ENCODE measurements at places on chromosomes 11 and 22. TPM values are rescaled to one million over a fixed set of nuclear protein-coding genes. Genes with fewer than 3 reads are reported as not detected.

GRCh38 chr22:42282943-42283277 is 12.5 kb upstream of the TCF20 start:
- no peak for DNase-seq

DNA sequence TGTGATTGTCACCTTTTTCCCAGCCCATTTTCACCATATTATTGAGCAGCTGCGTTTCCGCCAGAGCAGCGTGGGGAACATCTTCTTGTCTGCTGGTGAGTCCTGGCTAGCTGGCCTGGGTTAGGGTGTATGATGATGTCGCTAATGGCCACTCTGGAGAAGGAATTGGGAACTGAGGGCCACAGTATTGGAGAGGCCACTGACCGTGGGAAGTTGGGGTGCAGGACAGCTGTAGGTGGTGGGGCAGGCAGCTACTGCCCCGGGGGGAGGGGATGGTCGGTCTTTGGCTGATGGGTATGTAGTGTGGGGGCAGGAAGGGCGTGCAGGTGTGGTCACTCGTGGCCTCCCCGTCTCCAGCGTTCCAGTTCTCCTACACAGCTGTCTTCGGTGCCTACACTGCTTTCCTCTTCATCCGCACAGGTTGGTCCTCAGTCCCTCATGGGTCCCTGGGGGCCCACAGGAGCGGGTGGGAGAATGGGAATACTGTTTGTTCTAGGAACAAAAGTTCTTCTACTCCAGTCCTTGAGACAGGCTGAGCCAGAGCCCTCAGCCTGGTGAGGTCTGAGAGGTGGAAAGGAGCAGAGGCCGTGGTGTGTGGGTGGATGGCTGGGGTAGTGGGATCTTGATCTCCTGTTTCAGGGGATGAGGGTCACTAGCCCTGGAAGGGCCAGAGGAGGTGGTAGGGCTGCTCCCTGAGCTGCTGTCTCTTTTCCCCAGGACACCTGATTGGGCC is 2.1 kb downstream of the RCE1 start:
- no peak for DNase-seq

DNA sequence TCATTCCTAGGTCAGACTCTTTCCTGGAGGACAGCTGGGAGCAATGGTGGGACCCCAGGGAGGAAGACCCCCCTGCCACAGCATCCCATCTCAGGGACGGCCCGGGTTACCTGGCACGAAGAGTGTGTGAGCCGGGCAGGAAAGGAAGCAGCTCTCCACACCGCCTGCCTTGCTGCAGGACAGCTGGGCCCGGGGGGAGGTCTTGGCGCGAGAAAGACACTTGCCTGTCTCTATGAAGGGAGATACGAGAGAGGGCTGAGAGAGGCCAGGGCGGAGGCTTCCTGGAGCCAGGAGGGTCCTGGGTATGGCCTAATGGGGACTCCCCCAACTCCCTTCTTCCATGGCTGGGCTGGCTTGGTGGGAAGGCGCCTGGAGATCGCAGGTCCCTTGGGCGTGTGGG is 36.1 kb upstream of the TTLL12 start:
- no peak for DNase-seq

- peak; percentile 26 for DNase-seq
Observed at GRCh38 chr11:69836401-69836800, 17.2 kb upstream of the FGF3 start.

- DNase-seq: no peak
Observed at GRCh38 chr22:36343070-36343719, 44.6 kb downstream of the MYH9 start.

DNA sequence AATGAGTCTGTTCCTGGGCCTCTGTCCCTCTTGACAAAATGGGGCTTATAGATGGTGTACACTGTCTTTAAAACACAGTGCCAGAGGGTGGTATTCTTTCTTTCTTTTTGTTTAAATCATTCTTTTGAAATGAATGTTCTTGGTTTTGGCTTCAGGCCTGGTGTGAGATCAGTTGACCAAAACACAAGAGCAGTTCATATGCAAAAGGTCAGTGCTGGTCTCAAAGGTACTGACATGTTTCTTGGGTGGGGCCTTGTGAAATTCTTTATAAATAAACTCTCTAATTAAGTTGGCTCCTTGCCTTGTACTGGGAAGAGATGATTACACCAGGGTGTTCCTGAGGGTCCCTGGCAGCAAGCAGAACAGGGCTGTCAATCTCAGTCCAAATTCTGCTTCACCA is 110.0 kb downstream of the FBXO7 start:
- DNase-seq: no peak

DNA sequence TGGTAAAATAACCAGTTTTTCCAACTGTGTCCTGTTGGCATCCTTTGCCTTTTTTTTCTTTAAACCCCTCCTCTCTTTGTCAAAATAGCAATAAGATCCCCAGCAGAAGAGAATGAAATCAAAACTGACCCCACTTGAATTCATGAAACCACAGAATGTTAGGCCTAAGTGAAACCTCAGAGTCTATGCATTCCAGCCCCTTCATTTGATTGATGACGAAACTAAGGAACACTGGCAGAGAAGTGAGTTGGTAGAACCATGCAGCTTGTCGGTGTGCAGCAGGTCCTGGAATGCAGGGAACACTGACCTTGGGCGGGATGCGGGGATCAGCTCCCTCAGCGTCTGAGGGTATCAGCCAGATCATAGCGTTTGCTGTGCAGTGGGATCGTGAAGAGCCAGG is 57.5 kb downstream of the GRK3 start:
- no peak for DNase-seq

DNA sequence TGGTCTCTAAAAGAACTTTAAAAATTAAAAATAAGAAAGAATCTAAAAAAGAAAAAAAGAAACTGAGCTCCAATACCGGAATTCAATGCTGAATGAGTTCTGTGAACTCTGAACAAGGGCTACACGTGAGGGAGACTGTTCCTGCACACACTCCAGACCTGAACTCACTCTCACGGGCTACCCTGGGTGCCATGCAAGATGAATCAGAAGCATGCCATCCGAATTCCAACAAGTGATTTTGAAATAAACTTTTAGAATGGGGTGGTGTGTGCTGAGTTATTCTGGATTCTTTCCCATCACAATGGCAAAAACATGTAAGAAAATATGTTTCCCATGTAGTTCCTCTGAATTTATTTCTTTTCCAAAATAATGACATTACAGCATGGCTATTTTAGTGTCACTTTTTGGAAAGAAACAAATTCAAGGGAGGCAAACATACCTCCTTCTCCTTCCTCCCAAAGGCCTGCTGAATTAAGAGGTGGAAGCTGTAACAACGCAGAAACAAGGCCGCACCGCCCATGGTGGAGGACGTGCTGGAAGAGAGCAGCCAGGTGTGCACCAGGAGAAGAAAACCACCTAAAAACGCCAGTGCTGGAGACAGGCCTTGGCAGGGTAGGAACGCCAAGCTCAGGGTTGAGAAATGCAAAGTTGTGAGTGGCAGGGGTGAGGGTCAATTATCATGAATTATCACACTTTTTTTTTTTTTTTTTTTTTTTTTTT is 63.2 kb upstream of the ARFGAP3 start:
- DNase-seq: no peak

- DNase-seq: no peak
Observed at GRCh38 chr22:38761202-38762162, 5.7 kb upstream of the SUN2 start.

- DNase-seq: no peak
Observed at GRCh38 chr22:37661160-37661924, 2.8 kb downstream of the PDXP start.

- DNase-seq: no peak
Observed at GRCh38 chr22:29343313-29343805, 27.9 kb upstream of the RASL10A start.

DNA sequence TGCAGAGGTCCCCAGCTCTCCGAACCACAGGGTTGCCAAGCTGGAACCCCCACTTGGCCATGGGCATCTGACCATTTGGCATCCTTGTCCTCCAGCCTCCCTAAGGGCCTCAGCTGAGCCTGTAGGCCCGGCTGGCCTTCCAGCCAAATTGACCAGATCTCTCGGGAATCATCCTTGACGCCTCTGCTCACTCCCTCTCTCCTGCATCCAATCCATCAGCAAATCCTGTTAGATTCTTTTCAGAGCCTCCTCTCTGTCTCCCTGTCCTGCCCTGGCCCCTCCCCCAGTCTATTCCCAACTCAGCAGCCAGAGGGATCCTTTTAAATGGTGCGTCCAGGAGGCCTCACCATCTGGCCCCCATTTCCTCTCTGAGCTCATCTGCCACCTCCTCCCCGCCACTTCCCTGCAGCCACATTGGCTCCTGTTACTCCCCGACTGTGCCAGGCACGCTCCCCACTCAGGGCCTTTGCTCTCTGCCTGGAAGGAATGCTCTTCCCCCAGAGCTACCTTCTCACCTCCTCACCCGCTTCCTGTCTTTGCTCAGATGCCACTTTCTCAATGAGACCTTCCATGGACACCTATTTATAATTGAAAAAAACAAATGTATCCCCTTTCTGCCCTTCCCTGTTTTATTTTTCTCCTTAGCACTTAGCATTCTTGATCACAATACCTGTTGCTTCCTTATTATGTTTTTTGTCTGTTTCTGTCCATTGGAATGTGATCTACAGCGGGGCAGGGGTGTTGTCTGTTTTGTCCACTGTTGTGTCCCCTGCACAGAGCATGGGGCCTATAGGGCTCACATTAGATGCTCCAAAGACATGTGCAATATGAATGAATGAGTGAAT is 78.1 kb downstream of the NFAM1 start:
- no peak for DNase-seq

DNA sequence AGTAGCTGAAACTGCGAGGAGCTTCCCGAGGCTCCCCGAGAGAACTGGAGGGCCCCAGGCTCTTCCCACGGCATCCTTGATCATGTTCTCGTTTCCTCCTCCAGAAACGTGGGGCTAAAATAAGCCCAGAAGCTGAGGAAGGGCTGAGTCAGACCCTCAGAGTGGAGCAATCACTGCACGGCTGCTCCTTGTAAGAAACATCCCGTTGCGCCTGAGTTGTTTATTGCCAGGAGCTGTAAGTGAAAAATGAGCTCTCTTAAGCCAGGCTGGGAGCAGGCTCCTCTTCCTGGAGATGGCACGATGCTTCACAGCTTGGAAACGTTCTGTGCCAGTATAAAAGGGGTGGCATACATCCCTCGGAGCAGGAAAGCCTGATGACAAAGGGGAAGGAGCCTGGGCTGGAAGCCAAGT is 47.3 kb upstream of the SYN3 start:
- DNase-seq: no peak

DNA sequence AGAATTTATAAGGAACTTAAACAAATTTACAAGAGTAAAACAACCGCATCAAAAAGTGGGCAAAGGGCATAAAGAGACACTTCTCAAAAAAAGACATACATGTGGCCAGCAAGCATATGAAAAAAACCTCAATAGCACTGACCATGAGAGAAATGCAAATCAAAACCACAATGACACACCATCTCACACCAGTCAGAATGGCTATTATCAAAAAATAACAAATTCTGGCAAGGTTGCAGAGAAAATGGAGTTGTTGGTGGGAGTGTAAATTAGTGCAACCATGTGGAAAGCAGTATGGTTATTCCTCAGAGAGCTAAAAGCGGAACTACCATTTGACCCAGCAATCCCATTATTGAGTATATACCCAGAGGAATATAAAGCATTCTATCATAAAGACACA is 866.8 kb upstream of the TENM4 start:
- no peak for DNase-seq

DNA sequence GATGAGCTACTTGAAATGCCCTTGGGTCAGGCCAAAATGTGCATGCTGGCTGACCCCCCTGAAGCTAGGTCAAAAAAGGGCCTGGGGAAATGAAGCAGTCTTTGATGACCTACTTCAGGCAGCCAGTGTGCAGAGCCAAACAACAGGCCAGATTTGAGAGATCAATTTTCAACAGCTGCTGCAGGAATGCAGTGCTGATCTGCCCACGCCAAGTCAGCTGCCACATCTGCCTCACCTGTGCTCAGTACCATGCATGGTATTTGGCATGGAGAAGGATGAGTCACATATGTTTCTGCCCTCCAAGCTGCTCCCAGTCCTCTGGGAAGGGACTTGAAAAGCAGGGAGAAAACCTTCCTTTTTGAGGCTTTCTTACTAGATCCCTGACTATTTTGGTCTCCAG is 35.8 kb downstream of the MTNR1B start:
- DNase-seq: no peak

HEPHL1 gene
- not detected for total RNA-seq

NLRP14 gene
- total RNA-seq: not detected

ATG13 gene
- total RNA-seq: 101 TPM

LMF2 gene
- 68.8 TPM for total RNA-seq

PIWIL4 gene
- 3.4 TPM for total RNA-seq

TRIM48 gene
- not detected for total RNA-seq

ATM gene
- 77.9 TPM for total RNA-seq

ANO5 gene
- total RNA-seq: not detected

OR5B21 gene
- total RNA-seq: not detected

TYR gene
- total RNA-seq: not detected

MMP3 gene
- 0.42 TPM for total RNA-seq

OR5AL1 gene
- total RNA-seq: not detected

TMPRSS13 gene
- 53.1 TPM for total RNA-seq

TEX12 gene
- not detected for total RNA-seq
